ENCODE measurements at places on chromosomes 6 and 20. TPM values are rescaled to one million over a fixed set of nuclear protein-coding genes. Genes with fewer than 3 reads are reported as not detected.

Gene PRKN
- total RNA-seq = not detected

Gene SLC17A2
- 0.10 TPM for total RNA-seq

DNA sequence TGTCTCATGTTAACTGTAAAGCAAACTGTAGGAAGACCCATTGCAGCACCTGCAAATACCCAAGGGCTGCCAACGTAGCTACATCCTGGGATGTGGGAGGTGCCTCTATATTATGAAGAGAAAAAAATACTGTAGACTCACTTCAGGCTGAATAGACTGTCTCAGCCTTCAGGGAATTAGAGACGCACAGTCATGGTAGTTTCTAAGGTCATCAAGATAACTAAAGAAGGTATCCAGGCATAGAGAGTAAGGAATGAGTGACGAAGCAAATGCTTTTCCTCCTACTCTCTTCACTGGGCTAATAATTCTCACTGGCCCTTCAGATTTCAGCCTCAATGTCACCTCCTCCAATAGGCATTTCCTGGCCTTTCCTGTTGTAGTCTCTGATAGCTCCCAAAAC, 121.6 kb upstream of the ECI2 start:
- no peaks in the 10 kb centered on the region for H3K4me1 ChIP-seq
- peaks cover 3% of the 10 kb centered on the region for H3K27me3 ChIP-seq
- no peak overlapping the region for H3K27ac ChIP-seq
- DNase-seq = no peak
- no peak overlapping the region for H3K4me3 ChIP-seq

- no peaks in the 10 kb centered on the region for H3K36me3 ChIP-seq
- no peaks in the 10 kb centered on the region for H3K27me3 ChIP-seq
- no peak for DNase-seq
- H3K27ac ChIP-seq = no peak overlapping the region
- H3K4me3 ChIP-seq = no peak overlapping the region
Observed at GRCh38 chr6:18742406-18742805, 355.3 kb downstream of the RNF144B start.

- H3K36me3 ChIP-seq = no peaks in the 10 kb centered on the region
- no peaks in the 10 kb centered on the region for H3K27me3 ChIP-seq
- H3K4me3 ChIP-seq = no peak overlapping the region
Observed at GRCh38 chr6:120894077-120894476, 440.2 kb downstream of the TBC1D32 start.

DNA sequence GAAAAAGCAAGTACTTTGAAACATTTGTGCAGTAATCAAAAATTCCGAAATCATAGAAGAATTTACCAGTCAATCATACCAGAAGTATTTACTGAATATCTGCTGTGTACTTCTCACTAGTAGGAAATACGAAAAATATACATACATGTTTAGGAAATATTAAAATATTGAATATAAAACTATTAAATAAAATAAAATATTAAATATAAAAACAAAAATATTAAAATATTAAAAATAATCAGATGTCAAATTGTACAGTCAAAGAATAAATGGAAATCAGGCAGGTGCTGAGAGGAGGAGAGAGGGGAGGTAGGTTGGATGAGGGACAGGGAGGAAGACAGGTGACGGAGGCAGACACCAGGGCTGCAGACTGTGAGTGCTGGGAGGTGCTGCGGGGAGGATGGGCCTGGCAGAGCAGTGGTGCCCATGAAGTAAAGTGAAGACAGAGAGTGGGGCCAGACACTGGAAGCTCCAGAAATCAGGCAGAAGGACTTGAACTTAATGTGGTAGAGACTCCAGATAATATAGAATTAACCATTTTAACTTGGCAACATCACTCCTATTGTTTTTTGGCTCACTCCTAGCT, 55.9 kb downstream of the PRKN start:
- H3K36me3 ChIP-seq = no peaks in the 10 kb centered on the region
- H3K4me3 ChIP-seq = no peak overlapping the region
- no peak for DNase-seq
- H3K4me1 ChIP-seq = no peaks in the 10 kb centered on the region

DNA sequence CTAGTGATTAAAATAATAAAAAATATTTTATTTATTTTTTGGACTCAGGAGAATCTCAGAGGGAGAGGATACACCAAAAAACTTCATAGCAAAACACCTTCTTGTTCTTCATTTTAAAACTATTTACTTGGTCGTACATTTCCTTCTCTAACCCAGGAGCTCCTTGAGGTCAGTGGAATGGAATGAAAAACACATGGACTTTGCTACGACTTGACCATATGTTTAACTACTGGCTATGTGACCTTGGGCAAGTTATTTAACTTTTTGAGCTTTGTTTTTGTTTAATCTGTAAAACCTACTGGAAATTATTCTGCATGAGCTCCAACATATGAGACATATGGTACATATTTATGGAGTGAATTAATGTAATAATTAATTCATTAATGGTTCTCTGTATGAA, 1005.5 kb upstream of the CITED2 start:
- no peak overlapping the region for H3K4me3 ChIP-seq
- DNase-seq = no peak
- no peaks in the 10 kb centered on the region for H3K36me3 ChIP-seq
- no peaks in the 10 kb centered on the region for H3K27me3 ChIP-seq

- peaks cover 2% of the 10 kb centered on the region for H3K36me3 ChIP-seq
- no peaks in the 10 kb centered on the region for H3K27me3 ChIP-seq
- no peaks in the 10 kb centered on the region for H3K4me1 ChIP-seq
- no peak overlapping the region for H3K27ac ChIP-seq
Observed at GRCh38 chr6:52553719-52554118, 23.1 kb downstream of the TRAM2 start.

DNA sequence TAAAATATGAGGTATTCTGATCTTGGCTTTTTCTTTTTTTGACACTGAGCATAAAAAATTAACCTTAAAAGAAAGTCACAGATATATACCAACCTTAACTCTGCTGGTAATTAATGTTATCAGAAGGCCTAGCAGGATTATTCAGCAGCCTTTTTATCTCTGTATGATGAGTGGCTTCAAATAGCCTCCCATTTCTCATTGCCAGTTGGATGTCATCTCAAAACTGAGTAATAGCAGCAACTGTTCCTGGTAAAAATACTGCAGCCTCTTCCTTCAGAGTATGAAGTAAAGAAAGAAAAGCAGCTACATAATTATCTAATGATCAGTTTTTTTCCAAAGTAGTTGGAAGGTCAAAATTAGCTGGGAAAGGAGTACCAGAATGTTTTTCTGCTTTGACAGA, 24.9 kb upstream of the HDGFL1 start:
- no peaks in the 10 kb centered on the region for H3K4me1 ChIP-seq
- no peak for DNase-seq
- no peak overlapping the region for H3K27ac ChIP-seq
- H3K27me3 ChIP-seq = no peaks in the 10 kb centered on the region
- H3K4me3 ChIP-seq = no peak overlapping the region

GRCh38 chr6:141641406-141641805, 491.3 kb upstream of the GJE1 start:
- H3K27me3 ChIP-seq = no peaks in the 10 kb centered on the region
- H3K4me1 ChIP-seq = no peaks in the 10 kb centered on the region
- H3K4me3 ChIP-seq = no peak overlapping the region
- H3K27ac ChIP-seq = no peak overlapping the region

- no peaks in the 10 kb centered on the region for H3K27me3 ChIP-seq
- H3K4me1 ChIP-seq = peaks cover 33% of the 10 kb centered on the region
Observed at GRCh38 chr6:111468329-111469012, 14.5 kb downstream of the REV3L start.

- H3K27ac ChIP-seq = no peak overlapping the region
- DNase-seq = no peak
- no peak overlapping the region for H3K4me3 ChIP-seq
Observed at GRCh38 chr6:10391799-10392198, 23.1 kb downstream of the TFAP2A start.
